Smooth muscle cell of bladder (primary cell): ENCODE measurements at places on chromosomes 5 and 9. TPM values are rescaled to one million over a fixed set of nuclear protein-coding genes. Genes with fewer than 3 reads are reported as not detected.

The TSPAN17 gene
- 27.8 and 32.0 TPM in 2 replicates for total RNA-seq

The NUDCD2 gene
- total RNA-seq = 4.0 and 5.1 TPM in 2 replicates

The CCL19 gene
- total RNA-seq = not detected in 2 replicates

The NMUR2 gene
- not detected in 2 replicates for total RNA-seq

The HMGCS1 gene
- 105 and 139 TPM in 2 replicates for total RNA-seq

The ZFP37 gene
- 2.3 and 2.4 TPM in 2 replicates for total RNA-seq

The CTSV gene
- total RNA-seq = 0.28 and 0.37 TPM in 2 replicates

The TMED9 gene
- total RNA-seq = 192 and 233 TPM in 2 replicates

The ZNF454 gene
- 1.5 and 2.1 TPM in 2 replicates for total RNA-seq

The CMBL gene
- 9.4 and 11.2 TPM in 2 replicates for total RNA-seq

The GABBR2 gene
- total RNA-seq = 2.0 and 12.9 TPM in 2 replicates

The IL3 gene
- total RNA-seq = not detected in 2 replicates

The PCDHB16 gene
- 0.18 and 0.85 TPM in 2 replicates for total RNA-seq

The CD274 gene
- 0.85 and 2.2 TPM in 2 replicates for total RNA-seq

The TPM2 gene
- total RNA-seq = 1,100 and 1,291 TPM in 2 replicates

The C9 gene
- 0.18 TPM in 1 of 2 replicates, not detected in the other for total RNA-seq

The PITX1 gene
- total RNA-seq = 88.2 and 208 TPM in 2 replicates

The TAS2R1 gene
- total RNA-seq = not detected in 2 replicates

The KLF4 gene
- total RNA-seq = 16.5 and 16.8 TPM in 2 replicates

The PIP5KL1 gene
- total RNA-seq = 2.6 and 3.0 TPM in 2 replicates

The RNF183 gene
- total RNA-seq = not detected in 2 replicates

The SMIM27 gene
- total RNA-seq = 2.7 and 3.4 TPM in 2 replicates

The RLN1 gene
- total RNA-seq = not detected in 2 replicates
